Foreskin keratinocyte (primary cell): ENCODE measurements at places on chromosomes 3 and 15. TPM values are rescaled to one million over a fixed set of nuclear protein-coding genes. Genes with fewer than 3 reads are reported as not detected.

Gene STARD9
- total RNA-seq: 2.2 TPM in 2 replicates

GRCh38 chr3:156675830-156676767 is 1.7 kb downstream of the TIPARP start:
- peak; percentile 80 for DNase-seq

GRCh38 chr3:100210772-100211135 is 50.0 kb upstream of the TBC1D23 start:
- no peak for DNase-seq

Gene IFT122
- 8.8 and 10.6 TPM in 2 replicates for total RNA-seq

- DNase-seq: peak; percentile 62
Observed at GRCh38 chr3:160027541-160028195, 39.0 kb downstream of the IL12A start.

GRCh38 chr3:127815001-127815400 is 7.3 kb downstream of the MGLL start:
- no peak for DNase-seq

Gene IL20RB
- total RNA-seq: 104 and 118 TPM in 2 replicates

Gene ATP10A
- total RNA-seq: not detected in 2 replicates

GRCh38 chr3:120350401-120350941 is 1.3 kb upstream of the LRRC58 start:
- no peak for DNase-seq

DNA sequence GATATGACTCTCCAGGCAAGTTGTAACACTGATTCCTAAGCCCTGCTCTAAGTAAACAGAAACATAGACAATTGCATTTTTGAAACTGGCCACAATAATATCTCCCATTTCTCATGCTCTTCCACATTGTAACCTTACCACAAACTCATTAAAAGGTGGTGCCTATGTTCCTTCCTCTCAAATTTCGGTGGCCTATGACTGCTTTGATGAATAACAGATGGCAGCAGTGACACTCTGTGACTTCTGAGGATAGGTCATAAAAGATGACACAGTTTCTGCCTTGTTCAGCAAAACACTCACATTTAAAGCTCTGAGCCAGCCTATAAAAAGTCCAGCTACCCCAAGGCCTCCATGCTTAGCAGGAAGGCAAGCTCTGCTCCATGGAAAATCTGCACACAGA is 195.2 kb downstream of the EFHB start:
- DNase-seq: no peak

DNA sequence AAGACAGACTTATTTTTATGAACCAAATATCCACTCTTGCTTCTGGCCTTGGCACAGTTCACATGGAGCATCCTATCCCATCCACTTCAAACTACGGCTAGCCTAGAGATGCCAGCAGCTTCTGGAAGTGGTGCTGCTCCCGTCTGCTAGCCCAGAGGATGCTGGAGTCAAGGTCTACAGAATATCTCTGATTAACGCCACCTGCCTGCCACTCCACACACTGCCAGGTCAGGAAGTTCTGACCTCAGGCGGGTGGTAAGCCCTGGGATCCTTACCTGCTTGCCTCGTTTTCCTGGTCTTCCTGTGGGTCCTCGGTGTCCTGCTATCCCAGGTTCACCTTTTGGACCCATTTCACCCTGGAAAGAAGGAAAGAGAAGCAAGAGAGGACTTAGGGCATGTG is 42.9 kb downstream of the EAF1 start:
- DNase-seq: no peak

GRCh38 chr3:135907422-135908165 is 57.9 kb upstream of the PPP2R3A start:
- DNase-seq: peak; percentile 70

GRCh38 chr3:66938338-66938963 is 59.7 kb upstream of the KBTBD8 start:
- DNase-seq: peak; percentile 9

Gene SERPINI2
- total RNA-seq: not detected in 2 replicates

DNA sequence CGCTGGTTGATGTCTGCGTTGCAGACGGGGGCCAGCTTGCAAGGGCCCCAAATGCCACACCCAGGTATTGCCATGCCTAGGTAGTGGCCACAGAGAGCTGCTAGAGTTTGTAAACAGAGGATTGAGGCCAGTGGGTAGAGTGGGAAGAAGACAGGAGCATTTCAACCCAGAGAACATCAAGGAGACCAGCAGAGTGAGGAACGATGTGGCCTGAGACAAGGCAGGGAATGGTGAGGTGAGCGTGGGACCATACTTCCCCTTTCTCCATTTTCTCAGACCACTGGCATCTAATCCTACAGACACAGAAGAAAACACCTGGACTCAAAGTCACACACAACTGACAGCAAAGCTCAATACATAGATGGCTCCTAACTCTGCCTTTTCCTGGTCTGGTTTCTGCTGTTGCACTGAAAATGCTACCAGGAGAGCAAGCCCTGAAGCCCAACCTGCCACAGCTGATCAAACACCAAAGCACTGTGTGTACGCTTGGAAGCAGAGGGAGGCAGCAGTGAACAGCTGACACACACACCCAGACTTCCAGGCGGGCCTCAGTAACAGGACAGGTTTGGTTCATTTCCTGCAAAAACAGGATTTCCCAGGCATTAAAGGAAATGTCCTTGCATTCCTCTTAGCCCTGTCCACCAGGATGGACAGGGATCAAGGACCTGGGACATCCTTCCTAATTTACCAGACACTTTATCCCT is 1.6 kb downstream of the FAM174B start:
- DNase-seq: no peak

DNA sequence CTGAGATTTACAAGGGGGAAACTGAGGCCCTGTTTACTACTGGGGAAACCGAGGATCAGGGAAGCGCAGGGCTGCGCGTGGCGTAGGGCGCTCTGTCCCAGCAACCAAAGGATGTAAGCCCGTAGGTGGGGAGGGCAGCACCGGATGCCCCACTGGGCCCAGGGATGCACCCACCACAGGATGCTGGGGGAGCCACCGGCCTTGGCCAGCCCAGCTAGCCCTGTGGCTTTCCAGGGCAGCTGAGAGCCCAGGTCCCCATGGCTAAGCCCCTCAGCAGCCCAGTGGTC is 33.4 kb downstream of the RPN1 start:
- no peak for DNase-seq

GRCh38 chr3:158313338-158313927 is 203.5 kb downstream of the RSRC1 start:
- DNase-seq: peak; percentile 4

Gene SCAANT1
- not detected in 2 replicates for total RNA-seq

- no peak for DNase-seq
Observed at GRCh38 chr3:177906578-177907229, 629.5 kb upstream of the KCNMB2 start.

GRCh38 chr15:88736204-88736603 is 67.0 kb upstream of the ACAN start:
- no peak for DNase-seq

DNA sequence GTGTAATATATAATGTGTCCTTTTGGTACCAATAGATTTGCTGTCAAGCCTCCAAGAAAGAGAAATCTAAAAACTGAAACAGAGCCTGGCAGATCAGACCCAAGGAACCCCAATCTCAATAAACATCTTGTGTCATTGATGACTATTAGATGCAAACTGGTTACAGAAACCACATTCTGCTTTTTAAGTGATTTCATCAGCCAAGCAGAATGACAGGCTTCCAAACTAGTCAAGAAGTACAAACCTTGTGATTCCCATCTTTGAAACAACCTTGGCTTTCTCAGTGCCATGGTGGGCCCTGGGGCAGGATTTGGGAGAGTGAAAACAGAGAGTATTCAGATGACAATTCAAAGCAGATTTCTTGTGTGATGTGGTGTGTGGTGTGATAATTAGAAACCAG is 45.6 kb upstream of the STRIT1 start:
- no peak for DNase-seq
